ENCODE measurements at places on chromosomes 6 and 20.

GRCh38 chr6:965343-965742 lies 272.4 kb upstream of the EXOC2 start:
- no peak for DNase-seq

DNA sequence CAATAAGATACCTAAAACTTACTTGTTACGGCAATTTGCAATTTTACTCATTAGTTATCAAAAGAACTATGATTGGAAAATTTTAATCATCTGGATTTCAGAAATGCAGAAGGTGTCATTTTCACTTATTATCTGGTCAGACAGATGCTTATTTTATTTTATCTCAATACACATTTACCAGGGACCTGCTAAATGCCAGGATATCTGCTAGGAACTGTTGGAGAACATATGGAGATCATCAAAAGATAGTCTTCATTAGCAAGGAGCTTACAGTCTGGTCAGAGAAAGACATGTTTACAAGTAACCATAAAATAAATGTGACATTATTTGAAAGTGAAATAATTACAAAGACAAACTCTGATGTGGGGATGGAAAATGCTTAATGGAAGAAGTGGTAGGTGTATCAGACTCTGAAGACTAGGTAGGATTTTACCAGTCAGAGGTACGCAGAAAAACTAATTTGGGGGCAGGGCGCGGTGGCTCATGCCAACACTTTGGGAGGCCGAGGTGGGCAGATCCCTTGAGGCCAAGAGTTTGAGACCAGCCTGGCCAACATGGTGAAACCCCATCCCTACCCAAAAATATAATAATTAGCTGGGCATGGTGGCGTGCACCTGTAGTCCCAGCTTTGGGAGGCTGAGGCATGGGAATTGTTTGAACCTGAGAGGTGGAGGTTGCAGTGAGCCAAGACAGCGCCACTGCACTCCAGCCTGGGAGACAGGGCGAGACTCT lies 137.8 kb downstream of the MYB start:
- DNase-seq = no peak

DNA sequence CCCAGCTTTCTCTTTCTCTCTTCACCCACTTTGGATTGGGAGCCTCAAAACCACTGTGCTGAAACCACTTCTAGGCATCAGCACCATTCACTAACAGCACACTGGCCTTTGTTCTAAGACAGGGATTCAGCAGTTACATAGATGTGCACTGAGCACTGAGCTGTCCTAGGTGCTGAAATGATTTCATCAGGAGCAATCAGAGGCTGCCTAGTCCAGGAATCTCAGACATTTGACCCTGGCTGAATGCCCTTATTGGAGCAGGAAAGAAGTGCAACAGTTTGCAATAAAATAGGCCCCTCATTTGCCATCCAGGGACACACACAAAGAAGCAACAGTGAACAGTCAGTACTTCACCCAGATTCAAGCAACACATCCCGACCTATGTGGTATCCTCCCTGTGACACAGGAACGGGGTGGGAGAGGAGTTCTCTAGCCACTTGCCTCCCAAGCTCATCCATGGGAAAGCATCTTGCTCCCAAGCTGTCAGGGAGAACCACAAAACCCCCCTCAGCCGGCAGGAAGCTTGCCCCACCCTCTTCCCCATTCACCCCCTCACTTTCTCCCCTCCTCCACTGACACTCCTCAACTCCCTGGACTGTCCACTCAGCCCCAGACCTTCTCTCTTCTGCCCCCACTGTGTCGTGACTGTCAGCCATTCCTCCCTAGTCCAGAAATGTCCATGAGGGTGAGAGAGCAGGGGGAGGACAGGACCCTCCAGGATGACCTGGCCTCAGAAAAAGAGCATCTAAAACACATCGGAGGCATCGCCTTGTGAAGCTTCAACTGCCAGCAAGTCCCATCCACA lies 304.4 kb downstream of the PREX1 start:
- no peak for DNase-seq

GRCh38 chr6:53928641-53929040 lies 133.8 kb downstream of the LRRC1 start:
- no peak for DNase-seq

DNA sequence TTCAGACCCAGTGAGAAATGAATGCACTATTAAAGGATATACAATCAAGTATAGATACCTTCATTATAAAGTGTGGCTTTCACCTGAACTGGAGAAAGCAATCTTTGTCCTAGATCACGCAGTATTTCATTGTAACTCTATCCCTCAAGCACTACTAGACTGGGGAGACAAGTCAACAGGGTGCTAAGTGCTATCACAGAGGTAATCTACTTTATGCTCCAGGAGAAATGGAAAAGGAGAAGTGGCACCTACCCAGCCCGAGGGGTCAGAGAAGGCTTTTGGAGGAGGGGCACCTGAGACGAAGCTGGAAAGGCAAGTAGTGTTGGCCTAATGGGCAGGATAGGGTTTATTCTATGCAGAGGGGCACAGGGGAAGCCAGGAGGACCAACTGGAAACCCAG lies 17.1 kb downstream of the ZHX3 start:
- no peak for DNase-seq

GRCh38 chr6:163380216-163380615 lies 34.3 kb upstream of the QKI start:
- no peak for DNase-seq

DNA sequence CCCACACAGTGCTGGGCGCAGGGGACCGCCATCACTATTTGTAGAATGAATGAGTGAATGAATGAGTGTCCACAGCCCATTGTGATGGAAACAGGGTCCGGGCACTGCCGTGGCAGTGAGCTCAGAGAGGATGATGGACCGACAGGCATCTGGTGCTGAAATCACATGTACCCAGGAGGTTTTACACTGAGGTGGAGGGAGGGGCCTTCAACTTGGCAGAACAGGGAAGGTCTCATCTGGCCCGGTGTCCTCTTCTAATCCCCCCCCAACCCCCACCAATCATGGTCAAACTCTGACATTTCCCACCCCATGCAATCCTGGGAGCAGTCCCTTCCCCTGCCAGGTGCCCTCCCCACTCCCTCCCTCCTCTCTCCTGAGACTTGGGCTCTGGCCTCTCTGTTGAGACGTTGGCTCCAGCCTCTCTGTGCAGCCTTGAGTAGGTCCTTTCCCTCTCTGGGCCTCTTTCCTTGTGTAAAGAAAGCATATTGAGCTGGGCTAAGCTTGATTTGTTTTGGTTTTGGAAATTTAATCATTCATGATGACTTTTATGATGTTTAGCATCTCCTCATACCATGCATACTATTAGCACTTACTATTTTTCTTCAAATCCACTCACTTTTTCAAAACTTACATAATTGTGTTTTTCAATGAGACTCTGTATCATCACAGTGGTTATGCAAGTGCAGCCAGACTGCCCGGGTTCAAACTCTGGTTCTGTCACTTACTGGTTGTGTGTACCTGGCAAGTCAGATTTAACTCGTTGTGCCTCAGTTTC lies 10.8 kb downstream of the KIAA1755 start:
- DNase-seq = no peak

GRCh38 chr6:19714434-19715166 lies 122.6 kb upstream of the ID4 start:
- DNase-seq = no peak

DNA sequence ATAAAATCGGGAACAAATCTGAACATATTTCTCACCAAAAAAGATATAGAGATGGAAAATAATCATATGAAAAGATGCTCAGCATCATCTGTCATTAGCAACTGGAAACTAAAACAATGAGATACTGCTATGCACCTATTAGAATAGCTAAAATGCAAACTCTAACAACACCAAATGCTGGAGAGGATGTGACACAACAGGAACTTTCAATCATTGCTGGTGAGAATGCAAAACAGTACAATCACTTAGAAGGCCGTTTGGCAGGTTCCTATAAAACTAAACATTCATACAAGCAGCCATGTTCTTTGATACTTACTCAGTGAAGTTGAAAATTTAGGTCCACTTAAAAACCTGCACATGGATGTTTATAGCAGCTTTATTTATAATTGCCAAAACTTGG lies 67.0 kb downstream of the FAM50B start:
- no peak for DNase-seq

DNA sequence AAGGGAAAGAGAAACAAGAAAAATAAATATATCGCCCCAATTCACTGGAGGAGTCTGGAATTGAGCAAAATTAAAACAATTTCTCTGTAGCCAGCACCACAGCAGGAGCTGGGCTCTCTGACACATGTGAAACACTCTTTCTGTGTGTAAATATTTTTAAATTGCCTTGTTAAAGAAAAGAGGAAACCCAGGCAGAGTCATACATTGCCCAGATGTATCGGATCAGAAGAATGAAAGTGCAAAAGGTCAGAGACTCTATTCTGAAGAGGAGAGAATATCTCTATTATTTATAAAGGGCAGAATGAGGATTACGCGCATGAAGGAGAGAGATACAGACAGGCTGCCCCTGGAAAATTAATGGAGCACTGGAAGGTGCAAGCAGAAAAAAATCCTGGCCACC lies 127.0 kb upstream of the MAN1A1 start:
- DNase-seq = no peak

GRCh38 chr20:62172666-62173065 lies 10.2 kb upstream of the MTG2 start:
- DNase-seq = no peak

DNA sequence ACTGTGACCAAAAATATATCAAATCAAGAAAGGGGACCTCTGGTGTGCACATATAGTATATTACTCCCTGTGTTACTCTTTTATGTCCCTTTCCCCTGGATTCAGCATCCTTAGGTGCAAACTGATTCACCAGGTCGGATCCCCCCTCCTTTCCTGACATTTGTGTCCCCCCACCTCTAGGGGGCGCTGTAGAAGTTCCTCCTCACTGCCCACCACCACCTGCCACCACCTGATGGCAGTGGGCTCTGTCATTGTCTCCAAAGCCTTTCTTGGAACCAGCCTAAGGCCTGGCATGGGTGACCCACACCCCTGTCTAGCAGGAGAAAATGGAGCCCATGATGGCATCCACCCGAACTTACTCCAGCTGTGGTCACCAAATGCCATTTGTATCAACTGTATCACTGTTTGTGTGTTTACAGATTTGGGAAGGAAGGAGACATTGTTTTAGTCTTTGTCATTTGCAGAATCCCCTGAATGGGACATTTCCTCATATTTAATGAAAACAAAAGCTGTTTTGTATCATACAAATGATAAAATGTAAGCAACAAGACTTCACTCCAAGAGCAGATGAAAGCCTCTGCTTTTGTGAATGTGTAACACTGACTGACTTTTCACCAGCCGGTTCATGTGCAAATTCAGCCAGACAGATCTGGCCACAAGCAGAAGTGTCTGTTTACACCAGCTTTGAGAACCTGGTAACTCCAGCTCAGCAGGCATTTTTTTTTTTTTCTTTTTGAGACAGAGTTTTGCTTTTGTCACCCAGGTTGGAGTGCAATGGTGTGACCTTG lies 66.2 kb downstream of the ARMC2 start:
- DNase-seq = no peak
